ENCODE measurements at places on chromosomes 2 and 18.

GRCh38 chr2:85838181-85838580 lies 50.6 kb downstream of the ST3GAL5 start:
- no peak for DNase-seq

DNA sequence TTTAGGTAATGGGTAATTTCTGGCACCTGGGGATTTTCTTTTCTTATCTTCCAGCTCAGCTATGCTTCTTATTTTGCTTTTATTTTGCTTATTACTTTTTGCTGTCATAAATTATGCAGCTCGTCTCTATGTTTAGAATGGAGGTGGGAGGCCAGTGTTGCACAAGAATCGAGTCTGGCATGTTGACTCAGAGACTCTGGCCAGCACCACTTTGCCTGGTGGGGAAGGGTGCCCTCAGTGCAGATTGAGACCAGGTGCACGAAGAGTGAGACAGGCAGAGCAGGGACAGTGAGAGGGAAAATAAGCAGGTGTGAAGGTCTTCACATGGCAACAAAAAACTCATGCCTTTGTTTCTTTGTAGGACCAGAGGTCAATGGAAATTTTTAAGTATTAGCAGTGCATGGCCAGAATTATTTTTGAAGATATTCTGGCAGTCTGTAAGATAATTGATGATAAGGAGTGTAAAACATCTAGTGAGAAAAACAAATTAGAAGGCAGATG lies 59.2 kb upstream of the SLC5A7 start:
- DNase-seq, result no peak

- no peak for DNase-seq
Measured at GRCh38 chr2:164535280-164536025, 85.8 kb downstream of the GRB14 start.

- no peak for DNase-seq
Measured at GRCh38 chr2:26670931-26671460, 21.5 kb upstream of the KCNK3 start.

DNA sequence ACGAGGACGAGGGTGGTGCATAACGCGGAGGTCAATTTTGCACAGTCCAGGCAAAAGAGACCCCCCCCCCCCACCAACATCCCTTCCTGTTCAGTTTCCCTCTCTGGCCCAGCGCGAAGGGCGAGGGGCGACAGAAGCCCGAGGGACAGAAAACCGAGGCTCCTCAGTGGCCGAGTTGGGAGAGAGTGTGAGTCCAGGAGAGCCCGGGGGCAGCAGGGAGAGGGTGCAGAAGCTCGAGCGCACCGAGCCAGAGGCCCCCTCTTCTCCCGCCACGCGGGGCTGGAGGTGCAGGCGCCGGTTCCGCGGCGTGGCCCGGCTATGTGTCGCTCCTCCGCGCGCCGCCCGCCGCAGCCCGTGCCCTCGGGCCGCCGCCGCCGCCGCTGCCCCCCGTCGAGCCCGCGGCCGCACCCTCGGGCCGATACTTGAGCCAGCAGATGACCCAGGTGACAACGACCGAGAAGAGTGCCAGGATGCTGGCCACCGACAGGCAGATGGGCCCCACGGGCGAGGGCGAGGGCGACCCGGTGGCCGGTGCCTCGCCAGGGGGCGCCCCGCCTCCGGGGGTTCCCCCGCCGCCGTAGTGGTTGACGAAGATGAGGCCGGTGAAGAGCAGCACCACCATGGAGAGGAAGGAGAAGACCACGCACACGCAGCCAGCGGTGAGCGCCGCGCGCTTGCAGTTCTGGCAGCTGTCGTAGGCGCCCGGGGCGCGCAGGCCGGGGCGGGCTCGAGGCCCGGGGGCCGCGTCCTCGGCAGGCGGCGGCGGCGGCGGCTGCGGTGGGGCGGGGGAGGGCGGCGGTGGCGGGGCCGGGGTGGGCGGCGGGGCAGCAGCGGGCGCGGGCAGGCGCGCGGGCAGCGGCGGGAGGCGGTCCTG lies 20.2 kb upstream of the PAX3 start:
- DNase-seq, result peak; percentile 62

DNA sequence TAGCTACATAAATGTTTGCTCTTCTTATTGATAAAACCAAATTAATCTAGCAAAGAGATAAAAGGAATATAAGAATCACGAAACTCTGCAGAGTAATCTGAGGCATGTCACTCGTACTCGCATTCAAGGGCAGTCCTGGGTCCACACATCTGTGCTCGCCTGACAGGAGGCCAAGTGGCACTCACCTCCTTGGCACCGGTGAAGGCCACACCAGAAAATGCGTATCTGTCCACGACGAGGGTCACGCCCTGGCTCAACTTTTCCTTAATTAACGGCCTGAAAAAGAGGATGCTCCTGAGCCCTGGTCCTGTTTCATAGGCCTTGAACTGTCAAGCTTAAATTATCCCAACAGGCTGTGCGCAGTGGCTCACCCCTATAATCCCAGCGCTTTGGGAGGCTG lies 6.6 kb downstream of the DTYMK start:
- no peak for DNase-seq

GRCh38 chr2:63189026-63189425 lies 138.4 kb downstream of the OTX1 start:
- DNase-seq, result peak; percentile 62

DNA sequence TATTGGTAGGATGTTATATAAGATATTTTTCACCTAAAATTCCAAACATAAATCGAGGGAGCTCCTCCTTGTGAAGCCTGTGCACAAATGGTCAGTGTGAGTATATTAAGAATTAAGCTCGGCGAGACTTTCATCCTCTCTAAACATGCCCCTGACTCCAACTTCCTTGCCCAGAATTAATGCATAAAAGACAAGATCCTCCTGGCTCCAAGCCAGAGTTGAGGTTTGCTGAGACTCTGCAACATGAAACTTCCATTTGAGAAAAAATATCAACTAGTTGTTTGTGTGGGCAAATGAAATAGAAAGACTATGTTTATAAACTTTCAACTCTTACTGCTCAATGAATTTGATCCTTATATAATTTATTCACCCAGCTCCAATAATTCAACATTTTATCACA lies 68.1 kb downstream of the CCDC178 start:
- peak; percentile 1 for DNase-seq

DNA sequence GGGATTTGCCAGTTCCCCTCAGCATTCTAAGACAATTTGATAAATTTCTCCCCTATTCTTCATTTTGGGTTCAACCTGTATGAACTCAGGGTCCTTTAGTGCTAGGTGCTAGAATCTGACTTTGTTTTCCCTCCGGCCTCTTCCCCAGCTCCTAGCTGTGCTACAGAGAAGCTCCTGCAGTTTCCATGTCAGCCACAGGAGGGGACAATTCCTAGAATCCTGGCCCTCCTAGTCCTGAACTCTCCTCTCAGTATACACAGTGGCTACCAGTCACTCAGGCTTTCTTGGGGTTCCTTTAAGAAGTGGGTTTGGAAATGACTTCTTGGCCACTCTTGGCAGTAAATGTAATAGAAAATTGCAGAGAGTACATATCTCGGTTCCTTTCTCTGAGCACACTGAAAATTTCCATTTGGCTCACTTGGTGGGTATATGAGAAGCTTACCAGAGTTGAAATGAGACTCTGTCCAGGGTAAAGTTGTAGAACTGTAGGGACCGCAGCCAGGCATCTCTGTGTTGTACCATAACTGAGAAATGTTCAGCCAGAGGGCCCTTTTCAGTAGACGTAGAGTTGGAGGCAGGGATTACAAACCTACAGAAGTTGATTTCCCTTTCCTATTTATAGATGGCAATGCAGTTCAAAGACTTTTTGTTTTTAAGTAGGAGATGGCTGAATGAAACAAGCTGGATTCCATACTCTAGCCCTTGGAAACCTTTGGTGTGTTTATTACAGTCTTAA lies 5.0 kb upstream of the CHST10 start:
- DNase-seq, result peak; percentile 52

DNA sequence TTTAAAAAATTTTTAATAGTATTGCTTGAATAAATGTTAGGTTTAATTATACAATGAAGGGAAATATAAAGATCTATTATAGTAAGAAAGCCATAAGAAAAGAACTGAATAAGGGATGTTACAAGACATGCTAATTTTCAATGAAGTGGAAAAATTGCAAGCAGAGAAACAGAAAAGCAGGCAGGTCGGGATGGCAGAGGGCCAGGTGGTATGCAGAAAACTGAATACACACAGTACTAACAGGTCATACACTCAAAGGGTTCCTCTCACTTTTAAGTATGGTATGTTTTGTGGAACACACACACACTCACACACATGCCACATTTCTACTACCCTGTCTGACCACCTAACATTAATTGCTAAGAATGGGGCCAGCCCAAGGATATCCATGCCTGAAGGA lies 76.7 kb upstream of the DTNA start:
- DNase-seq, result no peak

GRCh38 chr2:24206714-24207113 lies 31.9 kb downstream of the FAM228A start:
- no peak for DNase-seq

GRCh38 chr2:183519371-183520056 lies 395.3 kb downstream of the NUP35 start:
- DNase-seq, result no peak

GRCh38 chr2:209321076-209321475 lies 102.8 kb upstream of the MAP2 start:
- DNase-seq, result no peak

- no peak for DNase-seq
Measured at GRCh38 chr2:217978536-217979150, 24.2 kb downstream of the TNS1 start.

- DNase-seq, result no peak
Measured at GRCh38 chr2:11790228-11790627, 43.8 kb downstream of the LPIN1 start.

- peak; percentile 53 for DNase-seq
Measured at GRCh38 chr2:201261471-201261870, 1.1 kb downstream of the CASP8 start.

GRCh38 chr18:73879328-73879727 lies 268.3 kb downstream of the FBXO15 start:
- DNase-seq, result no peak

- no peak for DNase-seq
Measured at GRCh38 chr2:229407170-229407569, 136.1 kb upstream of the PID1 start.

GRCh38 chr18:23870676-23871380 lies 143.7 kb upstream of the TTC39C start:
- no peak for DNase-seq

DNA sequence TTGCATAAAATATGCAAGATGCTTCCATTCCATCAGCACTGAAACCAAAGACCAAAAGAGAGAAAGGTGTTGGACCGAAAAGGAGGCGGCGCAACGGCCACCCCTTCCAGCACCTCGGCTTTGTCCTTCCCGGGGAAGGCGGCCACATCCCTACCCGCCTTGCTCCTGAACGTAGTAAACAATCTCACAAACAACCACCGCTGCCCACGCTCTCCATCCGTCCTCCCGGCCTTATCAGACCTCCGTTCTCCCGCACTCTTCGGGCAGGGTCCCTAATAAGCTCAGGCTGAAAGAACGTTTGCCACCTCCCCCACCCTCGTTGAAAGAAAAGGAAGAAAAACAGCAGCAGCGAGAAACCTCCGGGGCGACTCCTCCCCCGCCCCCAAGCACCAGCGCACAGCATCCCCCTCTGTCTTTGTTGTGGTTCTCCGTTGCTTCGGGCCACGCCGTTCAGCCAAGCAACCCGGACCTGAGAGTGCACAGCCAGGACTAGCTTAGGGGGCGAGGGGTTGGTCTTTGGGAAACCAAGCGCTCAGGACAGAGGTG lies 4.4 kb downstream of the EVX2 start:
- no peak for DNase-seq

DNA sequence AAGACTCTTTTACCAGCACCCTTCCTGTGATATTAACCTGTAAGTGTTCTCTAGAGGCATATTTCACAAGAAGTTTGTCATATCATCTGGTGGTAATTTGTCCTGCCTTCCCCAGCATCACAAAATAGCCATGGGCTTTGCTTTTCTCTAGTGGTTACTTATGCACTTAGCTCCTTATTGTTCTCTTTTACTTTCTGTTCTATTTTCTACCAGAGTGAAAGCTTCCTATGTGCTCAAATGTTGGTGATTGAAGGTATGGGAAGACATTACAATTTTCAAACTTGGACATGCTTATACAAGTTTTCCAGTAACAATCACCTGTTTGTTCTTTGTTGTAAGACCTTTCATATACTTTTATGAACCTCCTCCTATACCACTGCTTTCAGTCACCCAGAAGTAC lies 87.0 kb upstream of the KCNH7 start:
- DNase-seq, result no peak

DNA sequence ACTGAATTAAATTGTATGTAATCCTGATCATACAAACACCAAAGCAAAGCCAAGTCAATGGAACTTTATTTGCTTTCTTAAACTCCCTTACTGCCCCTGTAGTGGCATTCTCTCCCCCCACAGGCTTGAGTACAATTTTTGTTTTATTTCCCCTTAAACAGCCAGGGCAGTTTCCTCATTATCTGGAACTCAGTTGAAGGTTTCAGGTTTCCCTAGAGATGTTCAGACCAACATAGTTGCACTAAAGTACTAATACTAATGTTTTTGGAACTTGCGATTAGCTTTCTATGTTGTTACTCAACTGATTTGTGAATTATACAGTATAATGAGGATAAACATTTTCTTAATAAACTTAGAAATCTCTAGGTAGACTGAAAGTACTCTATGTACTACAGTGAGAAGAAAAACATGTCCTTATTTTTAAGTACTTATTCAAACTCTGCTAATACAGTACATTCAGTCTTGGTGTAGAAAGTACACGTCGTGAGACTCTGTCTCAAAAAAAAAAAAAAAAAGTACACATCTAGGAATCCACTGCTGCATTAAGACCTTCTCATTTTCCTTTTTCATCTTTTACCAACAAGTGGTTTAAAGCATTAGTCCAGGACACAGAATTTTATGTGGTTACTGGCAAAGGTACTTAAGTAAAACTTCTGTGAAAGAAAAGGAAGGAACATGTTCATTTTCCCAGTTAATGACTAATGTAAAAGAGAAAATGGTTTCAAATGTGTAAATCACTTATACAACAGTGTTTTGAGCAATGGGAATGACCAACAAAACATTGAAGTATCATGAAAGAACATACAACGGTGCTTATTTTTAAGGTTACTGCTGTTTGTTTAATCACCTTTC lies 209.5 kb upstream of the SMAD7 start:
- DNase-seq, result no peak

- DNase-seq, result no peak
Measured at GRCh38 chr18:77076111-77076510, 56.5 kb downstream of the MBP start.

GRCh38 chr2:39849982-39850526 lies 71.0 kb upstream of the THUMPD2 start:
- DNase-seq, result no peak

DNA sequence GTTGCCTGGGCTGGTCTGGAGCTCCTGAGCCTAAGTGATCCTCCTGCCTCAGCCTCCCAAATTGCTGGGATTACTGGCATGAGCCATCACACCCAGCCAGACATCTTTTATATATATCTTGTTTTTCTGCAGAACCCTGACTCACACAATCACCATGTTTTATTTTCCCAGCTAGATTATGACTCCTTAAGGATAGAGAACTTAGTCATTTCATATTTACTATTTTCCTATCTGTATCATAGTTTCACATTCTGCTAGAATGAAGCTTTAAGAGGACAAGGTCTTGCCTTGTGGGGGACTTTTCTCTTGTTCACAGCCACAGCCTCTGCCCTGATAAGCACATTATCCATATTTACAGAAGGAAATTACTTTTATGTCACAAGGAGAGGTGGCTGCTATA lies 73.9 kb downstream of the LBH start:
- peak; percentile 46 for DNase-seq

- peak; percentile 61 for DNase-seq
Measured at GRCh38 chr2:191521608-191522208, 156.2 kb upstream of the NABP1 start.

GRCh38 chr2:23323198-23323916 lies 61.6 kb upstream of the KLHL29 start:
- no peak for DNase-seq

Measured in hematopoietic multipotent progenitor cell treated with erythropoietin and hydrocortisone succinate and interleukin-3 and kit ligand, for 4 days (in vitro differentiated cells).